Activated CD4-positive, alpha-beta T cell treated with anti-CD3 and anti-CD28 coated beads, Interleukin-2, amount 50 U/mL, for 48 hours (primary cell): ENCODE measurements at places on chromosomes 7 and 10.

DNA sequence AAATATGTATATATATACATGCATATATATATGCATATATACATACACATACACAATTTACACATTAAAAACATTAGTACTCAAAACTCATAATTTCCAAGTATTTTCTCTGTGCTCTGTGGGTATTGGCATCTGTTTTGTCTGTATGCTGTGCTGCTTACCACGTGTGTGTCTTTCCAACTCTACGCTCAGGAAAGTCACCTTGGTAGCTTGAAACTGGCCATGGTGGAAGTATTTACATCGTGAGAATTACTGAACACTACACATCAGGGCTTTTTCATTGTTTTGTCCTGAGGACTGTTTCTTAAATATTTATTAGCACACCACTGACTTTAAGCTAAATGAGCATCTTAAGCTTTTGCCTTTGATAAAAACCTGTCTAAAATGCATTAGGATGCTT is 79.6 kb downstream of the CREM start:
- DNase-seq: no peak

DNA sequence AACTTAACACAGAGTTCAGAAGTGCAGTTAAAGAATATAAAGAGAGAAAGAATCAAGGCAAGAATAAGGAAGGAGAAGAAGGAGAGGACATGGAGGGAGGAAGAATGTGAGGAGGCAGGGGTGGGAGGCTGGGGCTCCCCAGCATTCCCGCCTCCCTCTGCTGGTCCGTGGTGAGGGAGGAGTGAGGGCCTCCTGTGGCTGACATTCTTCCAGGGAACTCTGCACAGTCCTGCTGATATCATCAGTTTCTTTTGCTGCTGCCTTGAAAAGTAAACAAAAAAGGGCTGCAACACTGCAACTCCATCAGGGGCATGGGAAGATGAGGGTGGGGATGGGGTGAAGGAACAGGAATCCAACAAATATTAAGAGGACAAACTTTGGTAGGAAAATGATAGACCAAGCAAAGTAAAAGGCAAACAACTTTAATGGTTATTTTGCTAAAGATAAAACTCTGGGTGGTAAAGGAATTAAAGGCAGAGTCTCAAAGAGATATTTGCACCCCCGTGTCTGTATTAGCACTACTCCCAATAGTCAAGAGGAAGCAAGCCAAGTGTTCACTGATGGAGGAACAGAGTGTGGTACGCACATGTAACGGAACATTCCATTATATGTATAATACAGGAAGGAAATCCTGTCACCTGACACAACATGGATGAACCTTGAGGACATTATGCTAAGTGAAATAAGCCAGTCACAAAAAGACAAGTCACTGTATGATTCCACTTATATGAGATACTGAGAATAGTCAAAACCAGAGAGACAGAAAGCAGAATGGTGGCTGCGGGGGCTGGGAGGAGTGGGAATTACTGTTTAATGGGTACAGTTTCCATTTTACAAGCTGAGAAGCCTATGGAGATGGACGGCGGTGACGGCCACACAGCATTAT is 8.0 kb upstream of the SPOCK2 start:
- peak; percentile 64 for DNase-seq

DNA sequence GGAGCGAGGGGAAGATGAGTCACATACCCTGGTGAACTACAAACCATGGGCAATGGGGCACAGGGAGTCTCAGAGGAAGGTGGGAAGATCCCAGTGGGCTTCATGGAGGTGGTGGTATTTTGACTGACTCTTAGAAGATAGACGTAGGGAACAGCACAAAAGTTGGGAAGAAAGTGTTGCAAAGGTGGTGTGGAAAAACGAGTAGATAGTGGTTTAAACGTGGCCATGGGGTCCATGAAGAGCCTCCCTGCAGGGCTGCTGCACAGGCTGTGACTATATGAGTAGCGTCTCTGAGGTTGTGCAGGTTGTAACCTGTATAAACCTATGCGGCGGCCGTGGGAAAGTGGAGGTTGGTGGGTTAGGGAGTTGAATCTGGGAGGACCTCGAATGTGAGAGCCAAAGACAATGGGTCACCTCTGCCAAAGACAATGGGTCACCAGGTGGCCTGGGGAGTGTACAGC is 13.8 kb downstream of the LZTS2 start:
- no peak for DNase-seq

GRCh38 chr10:74824900-74825370 is 1.5 kb upstream of the KAT6B start:
- DNase-seq: peak; percentile 58

- no peak for DNase-seq
These were observed 9.5 kb upstream of the TSGA13 start for GRCh38 chr7:130695840-130696239.

GRCh38 chr7:26954951-26955350 is 90.6 kb upstream of the SKAP2 start:
- DNase-seq: no peak

- DNase-seq: no peak
These were observed 5.0 kb upstream of the STAMBPL1 start for GRCh38 chr10:88875081-88875480.

GRCh38 chr10:7248585-7249164 is 162.2 kb downstream of the SFMBT2 start:
- DNase-seq: no peak

DNA sequence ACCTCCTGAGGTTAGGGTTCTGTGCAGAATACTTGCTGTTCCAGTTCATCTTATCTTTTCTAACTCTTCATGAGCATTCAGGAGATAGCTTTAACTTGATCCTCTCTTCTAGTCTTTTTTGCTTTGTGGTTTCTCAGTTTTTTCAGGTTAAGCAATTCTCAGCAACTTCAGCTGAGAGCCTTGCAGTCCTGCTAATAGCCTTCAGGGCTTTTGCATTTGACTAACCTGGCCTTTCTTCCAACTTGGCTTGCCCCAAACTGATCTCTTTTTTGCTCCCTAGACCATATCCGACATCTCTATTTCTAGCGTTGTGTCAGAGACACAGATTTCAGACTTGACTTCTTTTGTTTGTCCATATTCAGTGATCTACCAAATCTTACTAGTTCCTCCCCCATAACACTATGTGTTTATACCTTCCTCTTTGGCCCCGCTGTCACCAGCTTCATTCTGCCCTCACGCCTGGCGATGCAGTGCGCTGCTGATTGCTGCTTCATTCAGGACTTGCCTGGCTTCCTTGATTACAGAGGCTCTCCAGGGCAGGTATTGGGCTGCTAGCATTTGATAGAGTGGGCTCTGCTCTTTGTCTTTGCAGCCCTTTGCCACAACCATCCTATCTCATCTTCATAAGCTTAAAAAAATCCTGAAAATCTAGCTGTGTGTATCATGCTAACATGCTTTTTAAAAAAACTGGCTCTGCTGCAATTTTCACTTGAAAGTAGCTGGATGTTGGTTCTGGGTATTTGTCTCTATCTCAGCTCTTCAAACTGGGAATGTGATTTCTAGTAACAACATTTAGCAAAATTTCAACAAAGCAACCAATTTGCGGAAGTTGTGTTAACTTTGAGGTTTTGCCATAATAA is 9.6 kb downstream of the CUL1 start:
- DNase-seq: no peak

- DNase-seq: no peak
These were observed 6.7 kb downstream of the EIF4H start for GRCh38 chr7:74180866-74181265.
